NB4 (cell line): ENCODE measurements at places on chromosomes 3 and 15.

- DNase-seq = no peak
Observed at GRCh38 chr15:88645171-88646087, 6.6 kb downstream of the ISG20 start.

GRCh38 chr3:54691289-54691771 is 236.5 kb downstream of the LRTM1 start:
- no peak for DNase-seq

DNA sequence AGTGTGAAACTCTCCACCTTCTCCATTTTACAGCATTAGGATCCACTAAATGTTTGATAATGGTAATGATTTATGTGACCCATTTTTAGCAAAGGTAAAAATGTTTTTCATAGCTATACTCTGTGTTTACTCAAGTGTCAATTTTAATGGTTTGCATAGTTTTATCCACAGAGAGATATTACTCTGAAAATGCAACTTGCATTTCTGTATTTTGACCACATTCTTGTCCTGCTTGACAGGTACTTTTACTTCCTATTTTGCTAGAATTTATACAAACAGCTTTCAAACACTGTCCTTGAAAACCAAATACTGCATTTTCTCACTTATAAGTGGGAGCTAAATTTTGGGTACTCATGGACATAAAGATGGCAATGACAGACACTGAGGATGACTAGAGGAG is 62.9 kb downstream of the SERPINI1 start:
- DNase-seq = no peak

DNA sequence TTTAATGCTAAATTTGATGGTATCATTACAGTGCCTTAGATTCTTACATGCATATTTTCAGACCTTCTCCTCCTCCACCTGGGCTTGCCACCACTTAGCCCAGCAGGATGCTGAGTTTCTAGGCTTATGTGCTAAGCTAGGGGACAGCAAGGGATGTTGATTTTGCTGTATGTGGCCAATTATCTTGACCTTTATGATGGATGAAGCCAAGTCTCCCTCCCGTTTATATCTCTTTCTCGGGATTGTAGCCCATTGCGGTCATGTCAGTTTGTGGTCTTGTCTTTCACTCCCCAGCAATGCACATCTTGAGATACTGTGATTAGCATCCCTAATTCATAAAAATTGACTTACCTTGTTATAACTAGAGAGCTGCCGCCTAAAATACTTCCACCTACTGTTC is 278.7 kb upstream of the SOX2 start:
- no peak for DNase-seq

GRCh38 chr15:41205315-41205714 is 25.2 kb downstream of the EXD1 start:
- DNase-seq = no peak

GRCh38 chr3:23174426-23175039 is 28.6 kb upstream of the UBE2E2 start:
- no peak for DNase-seq
